Activated CD4-positive, alpha-beta T cell treated with anti-CD3 and anti-CD28 coated beads for 24 hours (primary cell): ENCODE measurements at places on chromosomes 1 and 21.

DNA sequence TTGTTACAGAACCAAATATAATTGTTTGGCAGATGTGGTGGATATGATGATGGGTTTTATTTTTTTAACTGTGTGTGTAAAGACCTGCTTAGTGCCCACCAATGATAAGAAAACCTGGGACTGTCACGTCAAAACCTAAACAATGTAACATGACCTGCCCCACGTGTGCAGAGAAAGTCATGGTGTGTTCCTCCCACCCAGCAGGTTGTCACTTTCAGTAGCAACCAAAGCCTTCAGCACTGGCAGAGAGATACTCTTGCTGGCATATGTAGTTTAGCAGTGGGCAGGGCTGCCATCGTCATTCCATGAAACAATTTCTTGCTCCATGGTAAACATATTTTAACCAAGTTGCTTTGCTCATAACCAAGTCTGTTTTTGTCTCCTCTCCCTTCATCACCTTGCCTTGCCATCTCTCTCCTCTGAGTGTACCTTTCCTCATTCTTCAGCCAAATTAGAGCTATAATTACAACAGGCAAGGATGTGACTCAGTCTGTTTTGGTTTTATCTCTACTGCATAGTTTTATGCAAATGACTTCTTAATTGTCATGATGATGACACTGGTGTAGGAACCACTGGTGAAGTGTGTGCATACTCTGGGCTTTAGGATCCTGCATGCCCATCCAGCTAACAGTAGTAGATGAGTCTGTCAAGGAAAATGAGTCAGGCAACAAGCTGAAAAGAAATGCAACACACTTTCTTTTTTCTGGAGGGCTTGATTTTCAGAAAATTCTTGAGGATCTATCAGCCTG lies 150.3 kb downstream of the EDEM3 start:
- no peak for DNase-seq

DNA sequence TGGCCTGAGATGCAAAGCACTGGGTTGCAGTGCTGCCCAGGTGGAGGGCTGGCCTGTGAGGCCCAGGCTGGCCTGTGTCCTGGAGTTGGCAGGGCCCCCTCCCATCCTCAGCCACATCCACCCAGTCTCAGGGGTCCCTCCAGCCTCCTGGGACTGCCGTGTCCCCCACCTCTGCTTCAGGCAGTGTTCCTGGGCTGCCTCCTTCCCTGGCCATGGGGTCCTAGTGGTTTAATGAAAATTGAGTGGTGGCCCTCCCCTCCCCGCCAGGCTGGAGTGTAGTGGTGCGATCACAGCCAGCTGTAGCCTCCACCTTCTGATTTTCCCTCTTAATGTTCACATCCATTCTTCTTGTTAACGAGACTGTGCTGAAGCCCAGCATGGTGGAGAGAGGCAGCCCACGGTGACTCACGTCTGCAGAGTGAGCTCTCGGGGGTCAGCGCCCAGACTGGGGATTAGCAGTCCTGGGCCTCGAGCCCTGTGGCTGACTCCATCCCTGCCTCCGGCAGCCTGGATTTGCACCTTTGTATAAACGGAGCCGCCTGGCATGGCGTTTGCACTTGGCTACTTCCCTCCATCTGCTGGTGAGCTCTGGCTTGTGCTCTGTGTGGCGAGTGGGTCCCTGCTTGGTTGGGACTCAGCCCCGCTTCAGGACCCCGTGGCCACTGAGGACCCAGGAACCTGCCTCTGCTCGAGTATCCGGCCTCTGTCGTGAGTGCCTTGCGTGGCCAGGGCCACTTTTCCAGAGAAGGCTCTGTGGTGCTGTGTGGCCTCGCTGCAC lies 6.9 kb downstream of the MIB2 start:
- no peak for DNase-seq

DNA sequence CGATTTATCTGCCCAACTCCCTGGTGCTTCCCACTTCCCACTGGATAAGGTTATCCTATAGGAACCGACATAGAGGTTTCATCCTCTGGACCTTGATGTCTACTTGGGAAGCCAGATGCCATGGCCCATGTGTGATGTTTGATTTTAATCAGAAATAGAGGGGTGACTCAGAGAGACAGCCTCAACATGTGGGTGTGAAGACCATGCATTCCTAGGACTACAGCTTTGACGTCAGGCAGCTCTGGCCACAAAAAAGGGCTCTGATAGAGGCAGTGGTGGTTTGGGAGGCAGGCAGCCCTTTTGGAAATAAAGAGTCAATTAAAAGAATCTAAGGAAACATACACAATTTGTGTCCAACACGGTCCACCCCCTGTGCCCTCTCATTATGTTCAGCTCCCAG lies 5.2 kb upstream of the SH2D2A start:
- DNase-seq, result no peak

- no peak for DNase-seq
Measured at GRCh38 chr21:28016571-28016970, 976.1 kb downstream of the LTN1 start.

GRCh38 chr21:29190923-29191331 lies 60.5 kb downstream of the MAP3K7CL start:
- no peak for DNase-seq

DNA sequence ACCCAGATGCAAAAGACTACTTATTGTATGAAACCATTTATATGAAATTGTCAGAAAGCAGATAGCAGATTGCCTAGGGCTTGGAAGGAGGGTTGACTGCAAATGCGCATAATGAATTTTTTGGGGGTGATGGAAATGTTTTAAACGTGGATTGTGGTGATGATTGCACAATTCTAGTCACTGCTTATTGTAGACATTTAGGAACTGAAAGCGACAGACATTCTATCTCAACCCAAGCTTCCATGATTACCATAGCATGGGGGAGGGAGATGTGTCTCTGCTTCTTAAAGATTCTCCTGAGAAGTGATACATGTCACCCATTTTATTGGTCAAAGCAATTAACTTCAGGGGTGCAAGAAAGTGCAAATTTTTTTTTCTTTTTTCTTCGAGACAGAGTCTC lies 2.8 kb upstream of the MTF2 start:
- DNase-seq, result no peak

- DNase-seq, result no peak
Measured at GRCh38 chr1:246306415-246307037, 200.6 kb downstream of the SMYD3 start.

GRCh38 chr1:66197785-66198184 lies 336.2 kb upstream of the SGIP1 start:
- no peak for DNase-seq

- DNase-seq, result no peak
Measured at GRCh38 chr1:205470131-205470530, 14.3 kb upstream of the BLACAT1 start.
